Stimulated activated naive CD4-positive, alpha-beta T cell treated with Interleukin-2 at 50 U/mL for 16 hours (primary cell): ENCODE measurements at places on chromosomes 11 and 22.

DNA sequence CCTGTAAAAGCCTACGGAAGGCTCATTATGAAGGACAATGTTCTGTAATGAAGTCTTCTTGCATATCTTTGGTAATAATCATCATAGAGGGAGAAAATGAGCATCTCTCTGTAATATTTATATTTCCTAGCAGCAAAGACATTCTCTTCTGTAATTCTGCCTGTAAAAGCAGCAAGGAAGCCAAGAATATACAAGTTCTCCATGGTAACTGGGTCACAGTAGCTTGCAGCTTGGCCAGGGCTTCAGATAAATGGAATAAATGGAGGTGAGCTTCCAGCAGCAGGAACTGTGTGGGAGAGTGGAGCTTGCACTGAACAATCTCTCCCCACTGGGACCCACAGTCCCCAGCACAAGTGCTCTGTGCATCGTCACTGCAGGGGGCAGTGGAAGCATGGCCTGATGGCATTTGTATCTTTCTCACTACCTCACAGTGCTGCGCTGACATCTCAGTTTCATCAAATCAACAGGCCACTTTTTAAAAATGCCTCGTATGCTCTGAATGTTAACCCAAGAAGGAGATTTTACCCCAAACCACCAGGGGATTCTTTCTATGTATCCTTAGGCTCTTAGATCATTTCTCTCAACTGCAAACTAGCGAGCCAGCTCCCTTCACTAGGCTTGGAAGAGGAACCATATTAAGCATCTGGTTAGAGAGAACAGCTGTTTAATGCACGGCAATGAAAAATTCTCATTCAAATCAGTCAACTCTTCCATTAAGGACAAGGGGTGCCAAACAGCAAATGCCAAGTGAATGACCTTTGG, 1059.7 kb downstream of the OPCML start:
- DNase-seq = no peak

GRCh38 chr11:44572884-44573283, 7.4 kb downstream of the CD82 start:
- peak; percentile 21 for DNase-seq

DNA sequence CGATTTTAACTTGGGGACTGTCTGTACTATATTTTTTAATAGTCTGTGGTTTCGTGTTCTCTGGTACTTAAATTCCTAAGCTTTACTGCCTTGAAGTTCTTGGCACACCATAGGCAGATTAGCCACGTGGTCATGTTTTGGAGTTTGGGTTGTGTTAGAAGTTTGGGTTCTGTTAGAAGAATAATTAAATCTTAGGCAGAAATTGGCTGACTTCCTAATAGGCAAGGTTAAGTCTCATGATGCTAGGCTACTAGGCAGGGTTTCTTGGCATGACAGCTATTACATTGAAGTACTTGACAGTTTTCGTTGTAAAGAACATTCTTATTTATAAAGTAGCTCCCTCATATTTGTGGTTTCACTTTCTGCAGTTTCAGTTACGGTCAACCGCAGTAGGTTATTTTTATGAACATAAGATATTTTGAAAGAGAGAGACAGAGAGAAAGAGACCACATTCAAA, 30.0 kb upstream of the MMP7 start:
- DNase-seq = no peak

GRCh38 chr11:106179048-106179447, 101.6 kb downstream of the AASDHPPT start:
- DNase-seq = no peak

DNA sequence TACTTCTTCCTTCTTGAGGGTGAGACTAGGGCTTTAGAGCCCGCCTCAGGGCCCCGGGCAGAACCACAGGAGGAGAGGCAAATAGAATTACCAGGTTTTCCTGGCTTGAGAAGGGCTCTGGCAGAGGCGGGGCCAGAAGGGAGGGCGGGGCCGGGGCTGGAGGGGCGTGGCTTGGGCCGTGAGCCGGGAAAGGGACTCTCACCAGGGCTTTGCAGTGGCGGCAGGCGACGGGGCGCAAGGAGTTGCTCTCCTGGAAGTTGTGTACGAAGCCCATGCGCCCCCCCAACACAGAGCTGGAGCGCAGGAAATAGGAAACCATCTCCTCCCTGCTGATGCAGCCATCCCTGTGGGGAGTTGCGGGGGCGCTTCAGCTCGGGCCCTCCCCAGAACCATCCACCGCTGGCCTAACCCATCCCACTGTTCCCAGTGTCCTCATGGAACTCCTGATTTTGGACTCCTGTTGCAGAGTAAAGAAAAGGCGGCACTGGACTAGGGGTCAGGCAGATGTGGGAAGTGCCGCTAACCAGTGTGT, 6.9 kb upstream of the NRXN2 start:
- no peak for DNase-seq

DNA sequence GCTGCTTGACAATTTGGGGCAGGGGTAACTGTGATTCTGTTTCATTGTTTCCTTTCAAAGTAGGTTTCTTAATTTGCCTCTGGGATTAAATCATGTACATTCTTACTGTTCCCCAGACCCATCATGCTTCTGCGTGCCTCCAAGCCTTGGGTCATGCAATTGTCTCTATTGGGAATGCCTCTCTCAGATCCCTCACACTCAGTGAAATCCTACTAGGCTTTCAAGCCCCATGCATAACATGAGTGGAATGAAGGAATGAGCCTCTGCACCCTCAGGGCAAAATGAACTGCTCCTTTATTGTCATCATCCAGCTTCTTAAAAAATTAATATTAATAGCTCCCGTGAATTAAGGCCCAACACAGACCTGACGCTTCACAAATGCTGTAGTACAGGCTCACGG, 381.7 kb downstream of the TENM4 start:
- no peak for DNase-seq
